ENCODE measurements at places on chromosomes 12 and 14. TPM values are rescaled to one million over a fixed set of nuclear protein-coding genes. Genes with fewer than 3 reads are reported as not detected.

DNA sequence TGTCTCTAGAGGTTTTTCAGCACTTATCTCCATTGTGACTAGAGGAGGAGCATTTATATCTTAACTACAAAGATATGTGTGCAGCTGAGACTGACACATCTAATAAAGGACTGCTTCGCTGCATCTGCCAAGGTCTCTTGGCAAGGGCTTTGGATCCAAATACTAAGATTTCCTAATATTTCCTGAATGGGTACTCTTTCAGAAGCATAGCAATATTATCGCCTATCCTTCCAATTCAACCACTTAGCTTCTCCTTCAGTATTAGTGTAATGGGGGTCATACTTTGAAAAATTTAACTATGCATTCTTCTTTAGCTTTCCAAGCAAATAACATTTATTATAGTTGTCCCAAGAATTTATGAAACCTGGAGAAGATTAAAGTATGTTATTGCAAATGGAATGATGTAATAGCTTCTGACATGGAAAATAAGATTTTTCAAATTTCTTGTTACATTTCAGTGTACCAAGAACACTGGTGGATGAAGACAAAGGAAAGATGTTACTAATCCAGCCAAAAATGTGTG lies 243.0 kb upstream of the PDE3A start:
- DNase-seq = no peak

DNA sequence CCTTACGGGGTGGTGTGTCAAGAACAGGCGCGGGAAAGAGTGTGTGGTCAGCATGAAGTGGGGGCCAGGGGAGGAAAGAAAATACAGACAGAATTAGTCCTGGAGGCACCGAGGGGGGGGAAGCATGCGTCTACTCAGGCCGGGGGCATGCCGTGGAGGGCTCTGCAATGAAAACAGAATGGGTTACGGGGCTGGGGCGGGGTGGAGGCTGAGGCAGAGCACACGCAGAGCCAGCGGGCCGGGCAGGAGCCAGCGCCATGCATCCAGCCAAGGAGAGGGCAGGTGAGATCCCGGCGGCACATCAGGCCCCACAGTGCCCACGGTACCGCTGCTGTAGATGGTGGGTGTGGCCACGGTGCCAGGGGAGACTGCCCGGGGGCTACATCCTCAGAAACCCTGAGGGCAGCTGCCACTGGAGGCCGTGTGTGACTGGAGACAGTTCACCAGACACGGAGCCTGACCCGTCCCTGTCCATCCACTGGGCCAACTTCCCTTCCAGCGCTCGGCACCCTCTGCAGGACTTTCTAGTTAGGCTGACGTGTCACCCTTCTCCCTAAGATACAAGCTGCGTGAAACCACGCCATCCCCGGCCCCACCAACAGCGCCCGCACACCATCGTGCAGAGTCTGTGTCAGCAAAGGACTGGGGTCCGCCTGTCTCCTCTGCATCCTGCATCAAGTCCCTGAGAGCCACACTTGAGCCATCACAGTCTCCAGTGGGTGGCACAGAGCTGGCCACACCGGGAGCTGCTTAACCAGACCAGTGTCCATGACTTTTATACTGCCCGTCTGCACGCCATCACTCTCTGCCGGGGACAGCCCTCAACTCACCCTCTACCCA lies 87.4 kb downstream of the PIWIL1 start:
- no peak for DNase-seq

DNA sequence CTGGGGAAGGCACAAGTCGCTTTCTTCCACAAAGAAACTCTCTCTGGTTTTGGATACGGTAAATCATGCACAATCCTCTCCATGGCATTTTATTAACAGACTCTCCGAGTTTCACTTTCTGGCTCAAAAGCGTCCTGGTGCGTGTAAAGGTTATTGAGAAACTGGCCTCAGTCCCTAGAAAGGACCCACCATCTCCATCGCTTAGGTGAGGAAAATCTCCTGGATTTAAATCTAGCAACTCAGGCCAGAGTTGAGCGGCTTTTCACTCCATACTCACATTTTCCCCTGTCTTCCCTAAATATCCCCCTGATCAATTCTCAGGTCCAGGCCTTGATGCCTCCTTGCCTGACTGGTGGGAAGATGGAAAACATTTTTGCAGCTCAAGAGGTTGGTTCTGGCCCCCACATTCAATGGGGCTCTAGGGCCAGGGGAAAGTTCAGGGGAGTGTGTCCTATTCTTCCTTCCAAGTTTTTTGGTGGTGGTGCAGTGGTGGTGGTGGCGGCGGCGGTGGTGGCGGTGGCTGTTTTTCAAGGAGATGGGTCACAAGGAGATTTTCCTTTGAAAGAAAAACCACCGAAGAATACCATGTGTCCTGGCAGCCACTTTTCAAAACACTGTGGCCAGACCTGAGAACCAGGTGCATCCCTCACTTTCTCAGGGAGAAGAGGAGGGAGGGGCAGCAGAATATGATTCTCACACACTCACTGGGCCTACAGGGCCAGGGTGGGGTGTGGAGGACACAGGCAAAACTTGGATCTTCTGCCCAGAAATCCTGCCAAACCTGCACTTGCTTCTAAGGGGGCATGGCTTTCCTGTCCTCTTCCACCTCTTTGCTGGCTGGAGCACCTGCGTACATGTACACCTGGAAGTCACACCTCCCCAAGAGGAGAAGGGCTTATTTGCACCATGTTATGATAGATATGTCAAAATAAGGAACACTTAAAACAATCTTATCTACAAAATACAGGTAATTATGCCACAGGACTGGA lies 46.7 kb upstream of the PNMA1 start:
- DNase-seq = no peak

DNA sequence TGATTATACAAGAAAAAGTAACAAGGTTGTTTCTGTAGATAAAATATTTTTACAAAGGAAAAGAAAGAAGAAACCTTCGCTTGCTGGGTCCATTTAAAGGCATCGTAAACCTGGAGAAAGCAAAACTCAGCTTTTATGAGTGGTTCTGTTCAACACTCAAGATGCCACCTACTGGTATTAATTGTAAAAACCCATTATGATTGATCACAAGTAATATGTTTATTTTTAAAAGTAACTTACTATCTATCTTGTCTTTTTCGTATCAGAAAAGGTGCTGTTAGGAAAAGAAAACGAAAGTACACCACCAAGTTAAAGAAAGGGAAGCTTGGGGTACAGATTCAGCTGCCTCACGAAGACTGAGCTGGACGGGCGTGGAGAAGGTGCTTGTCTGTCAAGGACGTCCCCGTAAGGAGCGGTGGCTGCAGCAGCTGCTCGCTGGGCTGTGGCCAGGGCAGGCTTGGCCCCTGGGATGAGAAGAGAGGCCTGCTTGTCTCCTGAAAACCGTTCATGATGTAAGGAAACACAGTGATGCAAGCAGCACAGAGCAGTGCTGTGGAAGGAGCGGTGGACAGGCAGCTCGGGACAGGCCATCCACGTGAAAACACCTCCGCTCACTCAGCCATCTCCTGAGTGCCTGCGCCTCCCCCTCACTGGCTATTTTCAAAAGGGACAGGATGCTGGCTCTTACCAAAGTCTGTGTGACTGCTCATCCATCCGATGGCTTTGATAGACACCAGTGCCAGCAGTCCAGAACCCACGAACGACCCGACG lies 25.0 kb downstream of the SLC15A4 start:
- no peak for DNase-seq

DNA sequence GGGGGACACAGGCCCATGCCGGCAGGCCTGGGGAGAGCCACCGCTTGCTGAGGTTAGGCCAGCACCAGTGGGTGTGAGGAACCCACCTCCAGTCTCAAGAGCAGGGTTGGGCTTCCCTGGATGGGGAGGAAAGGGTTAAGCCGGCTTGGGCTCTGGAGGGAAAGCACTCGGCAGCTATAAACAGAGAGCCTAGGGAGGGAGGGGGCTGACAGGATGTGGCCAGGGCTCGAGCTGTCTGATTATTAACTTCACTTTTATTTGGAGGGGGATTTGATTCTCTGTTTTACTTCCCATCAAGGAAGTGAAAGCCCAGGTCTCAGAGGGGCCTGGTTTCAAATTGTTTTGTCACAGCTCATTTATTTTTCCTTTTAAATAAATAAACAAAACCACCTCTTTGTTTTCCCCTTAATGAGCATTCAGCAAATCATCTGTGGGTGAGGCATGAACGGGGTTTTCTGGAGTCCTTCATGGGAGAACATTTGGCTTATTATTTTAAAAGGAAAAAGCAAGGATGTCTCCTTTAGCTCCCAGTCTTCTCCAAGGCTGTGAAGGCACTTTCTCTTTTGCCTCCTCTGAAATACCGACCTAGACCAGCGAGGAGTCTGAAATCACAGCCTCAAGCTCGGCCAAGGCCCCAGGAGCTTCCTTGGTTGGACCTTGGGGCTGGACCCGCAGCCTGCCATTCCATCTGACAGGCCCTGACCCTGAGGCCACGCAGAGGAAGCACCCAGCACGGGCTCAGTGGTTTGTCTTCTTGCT lies 21.9 kb upstream of the ZFP36L1 start:
- peak; percentile 58 for DNase-seq

DNA sequence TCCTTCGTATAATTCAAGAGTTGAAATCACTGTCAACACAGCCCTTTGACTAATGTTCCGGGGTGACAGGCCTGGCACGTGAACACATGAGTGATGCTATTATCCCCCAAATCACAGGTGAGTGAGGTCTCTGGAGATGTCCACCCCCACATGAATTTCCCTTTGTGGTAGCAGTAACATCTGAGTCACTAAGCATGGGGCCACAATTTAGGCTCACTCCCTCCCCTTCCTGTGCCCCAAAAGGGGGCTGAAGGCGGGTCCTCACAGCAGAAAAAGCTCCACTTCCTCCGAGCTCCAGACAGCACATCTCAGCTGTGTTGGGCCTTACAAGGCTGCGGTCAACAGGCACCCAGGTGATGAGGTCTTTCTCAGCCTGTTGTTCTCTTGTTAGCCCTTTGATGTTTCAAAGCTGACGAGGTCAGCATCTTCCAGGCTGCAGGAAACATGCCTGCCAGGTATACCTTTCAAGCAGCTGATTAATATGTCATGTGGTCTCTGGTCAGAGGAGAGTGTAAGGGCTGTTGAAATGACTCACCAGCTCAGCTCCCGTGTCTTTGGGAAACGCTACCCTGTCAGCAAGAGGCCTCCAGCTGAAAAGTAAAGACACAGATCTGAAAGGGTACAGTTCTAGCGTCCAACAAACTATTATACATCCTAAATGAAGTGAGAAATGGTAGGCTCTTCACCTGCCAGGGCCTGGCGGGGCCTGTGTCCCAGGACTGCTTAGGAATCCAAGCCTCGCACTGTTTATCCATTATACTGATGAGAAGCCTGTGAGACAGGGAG lies 107.3 kb downstream of the ZFP36L1 start:
- no peak for DNase-seq

DNA sequence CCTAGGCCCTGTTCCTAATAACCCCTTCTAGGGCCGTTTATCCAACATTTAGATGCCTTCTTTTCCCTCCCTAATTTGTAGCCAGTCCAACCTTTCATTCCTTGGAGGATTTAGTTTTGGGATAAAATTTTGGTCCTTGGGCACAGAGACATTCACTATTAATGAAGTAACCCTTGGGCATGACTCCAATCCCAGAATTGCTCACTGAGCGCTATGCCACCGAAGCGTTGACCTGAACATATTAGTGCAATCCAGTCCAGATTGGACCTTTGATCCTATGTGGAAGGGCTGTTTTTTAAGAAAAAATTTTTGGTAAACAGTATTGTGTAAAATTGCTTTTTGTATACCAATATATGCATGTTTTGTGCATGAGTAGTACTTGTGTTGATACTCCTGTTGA lies 10.0 kb downstream of the DACT1 start:
- DNase-seq = no peak

DNA sequence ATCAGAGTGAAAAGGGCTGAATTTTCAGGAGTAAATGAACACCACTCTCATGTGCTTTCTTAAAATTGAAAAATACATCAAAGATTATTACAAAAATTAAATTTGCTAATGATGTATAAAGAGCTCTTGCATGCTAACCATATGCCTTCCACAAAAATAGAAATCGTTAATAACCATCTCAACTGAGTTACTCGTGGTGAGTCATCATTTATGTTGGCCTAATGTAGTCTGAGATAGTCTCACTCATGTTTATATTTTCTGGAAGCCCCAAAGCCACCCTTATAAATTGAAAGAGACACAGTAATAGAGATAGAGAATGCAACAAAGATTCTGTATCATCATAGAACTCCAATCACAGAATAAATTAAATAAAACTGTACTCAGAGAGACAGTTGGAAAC lies 131.2 kb downstream of the KCNH5 start:
- DNase-seq = no peak

DNA sequence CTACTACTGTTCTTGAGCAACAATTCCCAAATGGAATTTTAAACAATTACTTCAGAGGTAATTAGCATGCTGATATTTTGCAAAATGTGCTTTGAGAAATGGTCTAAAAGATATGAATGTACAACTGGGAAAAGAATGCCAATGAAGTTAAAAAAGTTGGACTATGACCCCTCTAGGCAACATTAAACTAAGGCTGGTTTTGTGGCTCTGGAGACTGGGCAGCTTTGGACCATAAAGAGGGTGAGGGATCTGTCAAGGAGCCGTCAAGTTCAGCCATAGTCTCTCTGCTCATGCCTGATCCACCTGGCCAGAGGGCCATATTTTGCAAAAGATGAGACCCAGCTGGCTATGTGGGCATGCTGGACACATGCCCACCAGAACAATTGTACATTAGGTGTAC lies 38.8 kb downstream of the CMAS start:
- no peak for DNase-seq

DNA sequence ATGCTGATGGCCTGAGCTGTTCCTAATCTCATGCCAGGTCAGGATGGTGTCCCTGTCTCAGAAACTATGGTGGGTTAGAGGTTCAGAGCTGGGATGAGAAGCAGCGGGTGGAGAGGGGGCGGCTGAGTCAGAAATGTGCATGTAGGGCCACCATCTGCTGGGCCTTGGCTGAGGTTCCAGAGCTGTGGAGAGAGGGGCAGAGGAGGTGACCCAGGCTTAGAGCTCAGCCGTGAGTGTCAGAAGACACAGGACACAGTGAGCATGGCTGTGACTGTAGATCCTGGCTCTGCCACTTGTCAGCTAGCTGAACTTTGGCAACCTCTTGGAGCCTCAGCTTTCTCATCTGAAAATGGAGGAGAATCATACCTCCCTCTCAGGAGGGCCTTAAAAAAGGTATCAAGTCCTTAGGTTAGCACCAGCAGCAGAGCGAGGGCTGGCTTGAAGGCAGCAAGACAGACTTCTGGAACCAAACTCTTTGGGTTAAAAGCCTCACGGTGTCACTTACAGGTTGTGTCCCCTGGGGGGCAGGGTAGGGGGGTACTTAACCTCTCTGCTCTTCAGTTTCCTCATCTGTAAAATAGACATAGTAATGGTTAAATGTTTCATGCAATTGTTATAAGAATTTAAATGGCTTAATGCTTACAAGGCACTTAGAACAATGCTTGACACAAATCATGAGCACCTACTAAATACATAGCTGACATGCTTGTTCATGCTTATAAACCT lies 34.8 kb downstream of the TMEM229B start:
- no peak for DNase-seq

DNA sequence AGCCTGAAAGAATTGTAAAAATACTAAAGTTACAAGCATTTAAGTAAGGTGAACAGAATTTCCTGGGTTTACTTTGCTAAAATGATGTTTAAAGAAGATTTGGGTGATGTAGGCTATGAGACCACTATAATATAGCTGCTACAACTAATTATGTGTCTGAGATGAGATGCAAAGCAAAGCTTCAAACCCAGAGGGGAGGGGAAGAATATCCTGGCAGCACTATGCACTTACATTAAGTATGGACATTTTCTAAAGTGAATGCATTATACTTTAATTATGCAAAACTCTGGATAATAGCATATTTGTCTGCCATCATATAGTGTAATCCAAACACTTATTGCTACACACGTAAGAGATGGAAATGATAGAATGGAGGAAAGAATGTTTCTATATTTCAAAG lies 1003.7 kb downstream of the GALC start:
- no peak for DNase-seq

The ABCB9 gene
- total RNA-seq = 1.9 TPM

The NKX2-1 gene
- total RNA-seq = not detected

The C12orf43 gene
- total RNA-seq = 12.8 TPM

The KRT71 gene
- not detected for total RNA-seq

The PDE6H gene
- not detected for total RNA-seq
